ENCODE measurements at places on chromosomes 3 and 15.
A peak's percentile ranks its signal among the peaks of the same experiment; 100 is the strongest.

DNA sequence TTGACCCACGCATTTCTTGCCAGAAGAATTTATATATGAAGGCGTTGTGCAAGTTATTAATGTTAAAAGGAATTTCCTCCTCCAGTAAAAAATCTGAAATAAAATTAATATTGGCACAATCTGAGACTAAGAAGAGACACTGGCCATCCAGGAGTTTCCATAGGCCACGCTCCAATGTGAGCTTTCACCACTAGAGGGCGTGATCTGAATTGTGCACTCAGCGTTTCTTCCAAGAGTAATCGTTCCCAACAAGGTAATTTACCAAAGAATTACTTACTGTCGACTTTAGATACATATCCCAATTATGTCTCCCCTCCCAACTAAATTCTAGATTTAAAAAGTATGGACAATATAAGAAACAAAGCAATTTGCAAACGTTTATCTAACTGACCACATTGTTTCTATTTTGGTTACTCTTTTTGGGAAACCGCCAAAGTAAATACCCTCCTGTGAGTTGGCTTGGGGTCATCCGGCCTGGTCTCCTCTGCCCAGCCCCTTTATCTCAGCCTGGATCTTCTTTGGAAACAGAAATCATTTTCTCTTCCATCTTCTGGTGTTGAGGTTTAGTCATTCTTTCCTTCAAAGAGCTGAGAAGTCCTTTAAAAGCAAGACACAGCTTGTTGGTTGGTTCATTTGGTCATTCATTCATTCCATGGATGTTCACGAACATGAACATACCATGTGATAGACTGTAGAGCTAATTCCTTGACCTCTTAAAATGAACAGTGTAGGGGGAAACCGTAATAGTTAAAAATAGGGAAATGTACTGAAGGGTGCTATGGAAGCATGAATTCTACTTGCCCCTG is 26.2 kb downstream of the POLR2M start:
- peak; percentile 15 for DNase-seq

GRCh38 chr3:178385280-178385952 is 150.8 kb upstream of the KCNMB2 start:
- DNase-seq: no peak

DNA sequence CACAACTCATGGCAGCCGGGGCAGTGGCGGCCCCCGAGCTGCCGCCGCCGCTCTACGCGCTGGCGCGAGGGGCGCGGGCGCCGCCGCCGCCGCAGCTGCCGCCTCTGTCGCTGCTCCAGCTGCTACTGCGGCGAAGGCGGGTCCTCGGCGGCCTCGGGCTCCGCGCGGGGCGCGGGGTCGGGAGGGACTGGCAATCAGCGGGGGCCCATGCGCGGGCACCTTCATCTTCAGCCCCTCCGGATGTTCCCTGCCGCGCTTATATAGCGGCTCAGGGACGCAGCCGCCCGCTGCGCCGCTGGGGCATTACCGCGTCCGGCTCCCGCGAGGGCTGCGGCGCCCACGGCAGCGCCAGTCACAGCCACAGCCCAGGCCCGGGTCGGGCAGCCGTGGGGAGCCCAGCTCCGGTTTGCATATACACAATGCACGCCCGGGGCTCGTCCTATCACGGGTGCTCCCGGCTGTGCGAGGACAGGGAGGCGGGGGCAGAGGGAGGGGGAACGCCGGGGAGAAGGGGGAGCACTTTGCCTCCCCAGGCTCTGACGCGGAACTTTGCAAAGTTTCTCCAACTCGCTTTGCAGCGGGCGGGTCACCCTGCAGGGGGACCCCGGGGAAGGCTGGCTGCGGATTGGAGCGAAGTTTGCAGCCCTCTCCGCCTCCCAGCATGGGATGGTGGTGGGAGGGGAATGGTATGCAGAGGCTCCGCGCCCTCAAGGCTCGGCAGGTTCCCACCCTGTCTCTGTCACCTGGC is at the start of gene VGLL3:
Gene VGLL3 (minus strand): TSS at position 416 of the 748 bp plus-strand sequence. CDS start 406 bp downstream, at position 10.
- no peak for DNase-seq

DNA sequence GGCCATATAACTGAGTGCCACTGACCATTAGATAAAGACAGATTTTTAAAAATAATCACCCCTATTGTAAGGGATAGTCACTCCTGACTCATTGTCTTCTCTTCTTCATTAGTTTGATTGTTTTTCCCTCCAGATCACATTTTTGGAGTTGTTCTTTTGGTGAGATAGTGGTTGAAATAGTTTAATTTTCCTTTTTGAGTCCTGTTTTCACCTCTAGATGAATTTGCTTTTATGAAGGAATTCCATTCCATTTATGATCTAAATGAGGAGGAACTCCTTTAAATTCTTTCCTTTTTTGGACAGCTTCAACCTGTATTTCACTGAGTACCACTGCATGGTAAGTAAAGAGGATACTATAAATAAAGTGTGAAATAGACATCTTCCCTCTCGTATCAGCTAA is 112.4 kb downstream of the GREM1 start:
- DNase-seq: no peak

DNA sequence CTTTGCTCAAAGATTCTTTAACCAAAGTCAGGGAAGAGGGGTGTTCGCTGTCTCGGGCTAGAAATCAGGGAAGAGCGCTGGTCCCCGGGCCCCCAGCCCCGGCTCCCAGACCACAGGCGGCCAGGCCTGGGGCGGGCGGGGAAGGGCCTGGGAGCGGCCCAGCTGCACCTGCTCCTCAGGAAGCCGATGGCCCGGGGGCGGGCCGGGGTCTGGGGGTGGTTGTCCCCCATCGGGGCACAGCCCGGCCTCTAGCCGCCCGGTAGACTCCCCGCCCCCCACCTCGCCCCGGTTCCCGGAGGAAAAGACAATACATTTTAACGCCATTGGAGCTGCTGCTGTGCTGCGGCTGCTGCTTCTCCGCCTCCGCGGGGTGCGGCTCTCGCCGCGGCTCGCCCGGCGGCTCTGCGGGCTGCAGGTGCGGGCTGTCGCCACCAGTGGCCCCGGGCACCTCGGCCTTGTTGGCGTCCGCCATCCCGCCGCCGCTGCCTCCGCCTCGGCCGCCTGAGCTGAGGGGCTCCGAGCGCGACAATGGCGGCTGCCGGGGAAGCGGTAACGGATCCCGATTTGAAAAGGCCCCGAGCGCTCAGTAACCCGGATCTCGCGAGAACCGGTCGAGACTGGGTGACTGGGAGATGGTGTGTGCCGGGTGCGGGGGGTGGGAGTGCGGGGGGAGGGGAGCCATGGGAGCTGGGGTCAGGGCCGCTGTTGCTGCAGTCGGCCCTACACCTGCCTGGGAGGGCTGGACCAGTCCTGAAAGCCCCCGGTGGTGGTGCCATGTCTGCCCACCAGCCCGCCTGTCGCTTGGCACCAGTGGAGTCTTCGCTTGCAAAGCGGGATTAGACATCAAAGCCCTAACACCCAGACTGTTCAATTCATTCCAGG is at the start of gene MYEF2:
Gene MYEF2 (minus strand): TSS at position 530 of the 882 bp plus-strand sequence. CDS start 58 bp downstream, at position 472.
- no peak for DNase-seq

DNA sequence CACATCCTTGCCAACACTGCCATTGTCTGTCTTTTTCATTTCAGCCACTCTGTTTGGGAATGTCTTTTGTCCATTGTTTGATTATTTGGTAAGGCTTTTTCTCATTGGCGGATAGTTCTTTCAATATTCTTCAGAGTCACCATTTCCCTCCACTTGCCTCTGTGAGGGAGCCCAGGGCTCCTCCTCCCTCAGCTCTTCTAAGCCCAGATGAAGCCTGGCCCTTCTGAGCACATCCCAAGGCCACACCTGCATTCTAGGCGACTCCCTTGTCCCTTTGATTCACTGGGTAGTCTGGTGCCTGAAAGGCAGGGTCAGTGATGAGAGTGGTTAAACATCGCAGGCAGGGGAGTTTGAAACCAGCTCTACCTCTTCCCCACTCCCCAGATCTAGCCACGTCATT is 12.4 kb upstream of the LTF start:
- DNase-seq: no peak

DNA sequence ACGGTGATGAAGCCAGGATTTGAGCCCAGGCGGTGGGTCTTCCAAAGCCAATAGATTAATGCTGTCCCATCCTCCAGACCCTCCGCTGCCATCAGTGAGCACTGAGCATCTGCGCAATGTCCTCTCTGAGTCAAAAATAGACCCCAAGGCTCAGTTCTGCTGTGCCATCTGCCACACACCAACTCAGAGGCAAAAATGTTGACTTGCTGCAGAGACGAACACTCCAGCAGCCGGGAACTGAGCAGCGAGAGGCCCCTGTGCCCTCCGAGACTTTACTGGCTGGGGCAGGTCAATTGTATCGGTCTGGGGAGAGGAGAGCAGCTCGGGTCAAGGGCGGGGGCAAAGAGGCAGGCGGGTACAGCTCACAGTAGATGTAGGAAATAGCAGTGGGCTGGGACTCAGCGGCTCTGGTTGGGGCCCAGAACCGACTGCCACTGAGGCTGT is 41.5 kb upstream of the ATP2B2 start:
- DNase-seq: no peak

DNA sequence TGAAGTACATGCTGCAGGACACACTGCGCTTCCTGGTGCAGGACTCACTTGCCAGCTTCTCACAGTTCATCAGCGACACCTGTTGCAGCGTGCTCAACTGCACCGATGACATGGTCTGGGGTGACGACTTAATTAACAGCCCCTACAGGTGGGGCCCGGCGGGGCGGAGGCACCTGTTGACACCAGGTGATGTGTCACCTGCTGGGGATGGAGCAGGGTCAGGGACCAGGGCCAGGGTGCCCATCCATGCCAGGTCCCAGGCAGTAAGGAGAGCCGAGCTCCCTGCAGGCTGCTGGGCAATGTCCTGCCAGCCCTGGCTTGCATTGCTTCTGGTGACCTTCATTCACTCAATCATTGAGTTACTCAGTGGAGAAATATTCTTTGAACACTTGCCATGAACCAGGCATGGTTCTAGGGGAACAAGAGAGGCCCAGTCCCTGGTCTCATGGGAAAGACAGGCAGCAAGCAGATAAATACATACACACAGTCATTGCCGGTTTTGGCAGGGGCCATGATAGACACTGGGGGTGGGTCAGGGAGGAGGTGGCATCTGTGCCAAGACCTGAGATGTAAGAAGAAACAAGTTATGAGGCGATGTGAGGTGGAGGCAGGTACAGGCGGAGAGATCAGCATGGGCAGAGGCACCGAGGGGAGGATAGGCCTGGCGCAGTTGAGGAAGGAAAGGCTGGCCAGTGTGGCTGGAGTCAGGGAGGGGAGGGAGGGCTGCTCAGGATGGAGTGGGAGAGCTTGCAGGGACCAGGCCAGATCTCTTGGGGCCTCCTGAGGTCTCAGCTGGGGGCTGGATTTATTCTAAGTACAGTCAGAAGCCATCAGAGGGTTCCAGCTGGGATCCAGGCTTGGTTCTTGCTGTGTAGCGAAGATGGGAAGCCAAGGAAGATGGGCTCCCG is 30.8 kb downstream of the DNAH1 start:
- DNase-seq: no peak

DNA sequence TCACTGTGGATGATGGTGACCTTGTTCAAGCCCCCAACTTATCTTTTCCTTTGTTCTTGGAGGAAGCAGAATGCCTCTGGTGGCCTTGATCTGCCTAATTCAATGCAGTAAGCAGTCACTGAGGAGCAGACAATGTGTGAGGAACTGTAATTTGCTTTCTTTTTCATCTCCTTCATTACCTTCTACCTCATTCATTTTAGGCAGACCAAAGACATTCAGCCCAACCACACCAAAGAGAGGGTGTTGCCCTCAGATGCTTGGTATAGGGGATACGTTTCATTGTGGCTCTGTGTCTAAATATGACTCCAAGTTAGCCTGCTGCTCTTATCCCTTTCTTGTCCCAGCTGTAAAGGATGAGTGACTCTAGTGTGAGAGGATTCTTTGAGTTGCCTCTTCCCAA is 15.3 kb downstream of the EXOSC7 start:
- DNase-seq: no peak

DNA sequence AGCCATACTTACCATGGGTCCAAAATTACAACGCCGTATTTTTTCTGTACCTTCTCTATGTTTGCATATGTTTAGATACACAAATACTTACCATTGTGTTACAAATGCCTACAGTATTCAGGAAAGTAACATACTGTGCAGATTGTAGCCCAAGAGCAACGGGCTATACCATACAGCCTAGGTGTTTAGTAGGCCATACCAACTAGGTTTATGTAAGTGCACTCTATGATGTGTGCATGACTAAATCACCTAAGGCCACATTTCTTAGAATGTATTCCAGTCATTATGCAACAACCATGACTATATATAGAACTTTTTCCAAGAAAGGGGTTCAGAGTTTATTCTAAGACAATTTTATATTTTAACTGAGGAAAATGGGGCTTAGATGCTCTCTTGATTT is 411.7 kb downstream of the MAGI1 start:
- DNase-seq: no peak

GRCh38 chr15:66308531-66308930 is 15.2 kb downstream of the DIS3L start:
- DNase-seq: no peak

DNA sequence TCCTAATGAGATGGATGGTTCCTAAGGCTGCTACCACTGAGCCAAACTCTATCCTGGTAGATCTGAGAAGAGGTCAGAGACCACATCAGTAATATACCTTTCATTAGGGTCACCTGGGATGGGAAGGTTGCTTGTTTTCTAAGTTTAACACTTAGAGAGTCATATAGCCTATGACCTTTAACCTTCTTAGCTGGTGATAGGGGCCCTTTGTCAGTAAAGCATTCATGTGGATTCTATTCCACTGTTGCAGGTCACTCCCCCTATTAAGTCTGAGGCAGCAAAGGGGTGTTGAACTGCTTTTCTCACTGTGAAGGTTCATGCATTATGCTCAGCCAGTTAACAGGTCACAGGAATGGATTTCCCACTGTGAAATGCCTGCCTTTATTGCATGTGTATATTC is 6.1 kb upstream of the ZNF609 start:
- no peak for DNase-seq

DNA sequence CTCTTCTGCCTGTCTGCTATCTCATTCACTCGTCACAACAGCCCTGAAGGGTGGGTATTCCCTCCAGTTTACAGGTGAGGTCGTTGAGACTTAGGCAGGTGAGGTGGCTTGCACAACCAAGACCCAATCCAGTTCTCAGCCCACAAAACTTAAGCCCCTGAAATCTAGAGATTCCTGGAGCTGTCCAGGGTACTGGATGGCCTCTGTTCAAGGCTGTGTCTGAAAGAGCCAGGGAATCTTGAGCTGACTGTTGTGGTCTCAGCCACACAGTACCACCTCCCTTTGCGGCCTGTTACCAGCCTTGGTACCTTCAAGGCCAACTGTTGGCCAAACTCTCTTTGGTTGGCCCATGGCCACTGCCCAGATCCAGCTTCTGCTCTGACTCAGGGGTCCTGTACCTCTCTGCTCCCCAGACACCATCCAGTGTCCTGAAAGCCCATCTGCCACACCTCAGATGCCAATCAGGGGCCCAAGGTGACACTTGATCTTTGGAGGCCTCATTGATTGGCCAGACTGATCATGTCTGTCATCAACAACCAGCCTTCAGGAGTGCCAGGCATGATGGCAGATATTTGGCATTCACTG is 10.9 kb upstream of the FAM107A start:
- no peak for DNase-seq

GRCh38 chr3:8937064-8938020 is 25.9 kb downstream of the RAD18 start:
- DNase-seq: no peak
